ENCODE measurements at places on chromosomes 4 and X.

DNA sequence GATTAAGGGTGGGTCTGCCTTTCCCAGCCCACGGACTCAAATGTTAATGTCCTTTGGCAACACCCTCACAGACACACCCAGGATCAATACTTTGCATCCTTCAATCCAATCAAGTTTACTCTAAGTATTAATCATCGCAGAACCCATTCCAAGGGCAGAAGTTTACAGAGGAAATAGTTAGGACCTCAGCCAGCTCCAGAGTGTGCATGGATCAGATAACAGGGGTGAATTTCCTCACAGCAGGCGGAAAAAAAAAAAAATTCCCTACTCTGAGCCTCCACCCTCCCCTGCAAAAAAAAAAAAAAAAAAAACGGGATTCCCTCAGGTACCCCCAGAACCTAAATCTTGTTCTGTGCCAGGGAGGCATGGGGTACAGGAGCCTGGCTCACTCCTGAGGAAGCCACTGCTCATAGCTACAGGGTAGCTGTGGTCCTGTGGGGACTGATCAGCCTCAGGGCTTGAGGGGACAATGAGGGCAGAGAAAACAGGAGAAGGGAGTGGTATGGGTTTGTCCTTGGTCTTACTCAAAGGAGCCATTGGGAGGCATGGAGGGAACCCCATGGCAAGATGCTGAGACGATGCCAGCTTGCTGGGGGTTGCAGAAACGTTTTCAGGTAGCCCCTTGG is 113.0 kb downstream of the DHRSX start:
- no peak for DNase-seq

DNA sequence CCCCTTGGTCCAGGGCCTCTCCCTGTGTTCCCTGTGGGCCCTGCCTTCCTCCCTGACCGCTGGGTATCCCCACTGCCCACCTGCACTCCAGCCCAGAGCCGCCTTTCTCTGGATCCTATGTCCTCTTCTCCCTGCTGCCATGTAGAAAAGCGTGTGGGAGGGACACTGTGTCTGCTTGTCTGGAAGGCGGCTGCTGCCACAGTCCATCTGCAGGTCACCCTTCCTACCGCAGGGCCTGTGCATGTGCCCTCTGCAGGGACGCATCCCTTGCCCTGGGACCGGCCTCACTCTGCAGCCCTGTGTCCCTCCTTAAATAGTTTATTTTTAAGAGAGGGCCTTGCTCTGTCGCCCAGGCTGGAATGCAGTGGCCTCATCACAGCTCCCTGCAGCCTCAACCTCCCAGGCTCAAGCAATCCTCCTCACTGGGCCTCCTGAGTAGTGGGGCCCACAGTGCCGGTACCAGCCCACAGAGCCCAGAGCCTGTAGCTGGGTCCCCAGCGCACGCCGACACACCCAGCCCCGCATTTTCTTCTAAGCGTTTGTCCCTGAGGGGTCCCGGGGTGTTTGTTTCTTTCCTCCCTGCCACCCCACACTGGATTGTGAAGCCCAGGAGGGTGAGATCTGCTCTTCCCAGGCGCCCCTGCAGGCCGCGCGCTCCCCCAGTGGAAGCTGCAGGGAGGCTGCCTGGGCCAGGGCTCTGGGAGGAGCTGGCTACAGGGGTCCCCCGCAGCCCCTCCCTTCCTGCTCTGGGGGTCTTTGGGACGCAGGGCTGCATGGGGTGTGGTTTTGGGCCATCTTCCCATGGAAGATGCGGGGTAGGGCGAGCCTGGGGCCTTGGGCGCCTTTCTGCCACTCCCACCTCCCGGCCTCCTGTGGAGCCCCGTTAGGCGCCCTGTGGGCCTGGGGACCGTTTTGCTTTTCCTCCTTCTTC is 12.8 kb upstream of the NAT8L start:
- no peak for DNase-seq

GRCh38 chr4:31069151-31069550 is 349.0 kb downstream of the PCDH7 start:
- no peak for DNase-seq

DNA sequence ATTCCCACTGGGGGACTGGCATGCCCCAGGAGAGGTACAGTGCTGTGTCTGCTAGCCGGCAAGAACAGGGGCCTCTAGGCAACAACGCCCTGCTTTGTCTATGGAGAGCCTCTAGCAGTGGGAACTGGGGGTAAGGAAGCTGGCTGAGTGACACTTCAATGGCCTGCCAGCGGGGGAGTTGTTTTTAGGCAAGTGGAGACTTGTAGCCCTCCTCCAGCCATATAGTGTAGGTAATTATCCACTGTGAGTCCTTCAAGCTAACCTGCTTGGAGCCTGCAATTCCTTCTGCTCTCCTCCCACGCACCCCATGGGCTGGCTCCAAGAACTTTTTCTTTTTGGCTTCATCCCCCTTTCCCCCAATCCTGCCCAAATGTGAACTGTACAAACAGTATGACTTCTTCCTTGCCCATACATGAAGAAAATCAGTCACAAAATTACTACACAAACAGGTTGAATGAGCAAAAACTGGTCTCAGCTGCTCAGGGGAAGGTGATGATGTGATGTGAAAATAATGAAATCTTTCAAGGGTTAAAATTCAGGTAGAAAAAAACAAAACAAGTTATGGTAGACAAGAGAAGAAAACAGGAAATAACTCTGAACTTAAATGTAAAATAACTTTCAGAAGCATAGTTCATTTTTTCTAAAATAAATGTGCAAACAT is 33.1 kb downstream of the LEF1 start:
- DNase-seq: no peak

DNA sequence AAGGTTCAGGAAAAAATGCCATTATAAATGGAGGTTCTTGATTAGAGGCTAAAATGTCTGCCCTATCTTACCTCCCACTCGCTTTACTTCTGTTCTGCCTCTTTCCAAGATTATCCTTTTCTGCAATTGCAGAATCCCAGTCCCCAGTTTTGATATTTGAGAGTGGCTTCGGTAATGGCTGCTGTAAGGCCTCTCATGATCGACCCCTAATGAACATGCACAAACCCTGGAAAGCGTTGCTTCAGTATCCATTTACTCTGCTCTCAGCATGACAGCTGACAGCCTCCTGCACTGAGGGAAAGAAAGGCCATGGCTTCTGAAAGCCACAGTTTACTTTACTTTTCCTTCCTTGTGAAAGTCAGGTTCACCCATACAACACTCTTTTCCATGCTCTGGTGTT is 325.4 kb upstream of the GALNT7 start:
- DNase-seq: no peak

- no peak for DNase-seq
Measured at GRCh38 chr4:166091912-166092510, 219.0 kb downstream of the TLL1 start.
